AML-193 (cell line): ENCODE measurements at places on chromosomes 5 and 9.

- DNase-seq = no peak
Measured at GRCh38 chr5:173554989-173555705, 61.3 kb downstream of the BOD1 start.

DNA sequence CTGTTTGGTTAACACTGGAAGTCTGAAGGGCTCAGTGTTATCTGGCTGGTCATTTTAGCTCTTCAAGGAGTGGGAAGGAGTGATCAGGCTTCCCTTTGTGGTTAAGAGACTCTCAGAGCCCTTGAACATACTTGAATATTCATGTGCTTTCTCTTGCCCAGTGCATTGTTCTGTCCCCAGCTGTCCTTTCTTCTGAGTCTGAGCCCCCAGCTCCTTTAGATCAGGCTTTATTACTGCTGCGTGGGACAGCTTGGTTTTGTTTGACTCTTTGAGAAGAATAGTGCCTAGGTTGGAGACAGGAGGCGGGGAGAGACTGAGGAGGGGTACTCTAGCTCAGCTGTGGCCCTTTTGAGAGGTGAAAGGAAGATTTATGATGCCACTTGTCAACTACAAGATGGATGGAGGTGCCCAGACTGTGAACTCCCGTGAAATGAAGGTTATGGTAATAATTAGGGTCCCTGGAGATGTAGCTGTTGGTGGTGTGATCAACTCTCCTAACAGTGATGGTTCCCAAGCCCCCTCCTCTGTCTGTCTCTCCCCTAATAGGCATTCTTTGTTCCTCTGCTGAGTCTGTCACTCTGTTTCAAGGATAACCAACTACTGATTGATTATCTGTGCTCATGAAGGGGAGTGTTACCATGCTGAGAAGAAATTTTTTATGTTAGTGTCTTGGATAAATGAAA lies 83.1 kb upstream of the GLRA1 start:
- DNase-seq = no peak

DNA sequence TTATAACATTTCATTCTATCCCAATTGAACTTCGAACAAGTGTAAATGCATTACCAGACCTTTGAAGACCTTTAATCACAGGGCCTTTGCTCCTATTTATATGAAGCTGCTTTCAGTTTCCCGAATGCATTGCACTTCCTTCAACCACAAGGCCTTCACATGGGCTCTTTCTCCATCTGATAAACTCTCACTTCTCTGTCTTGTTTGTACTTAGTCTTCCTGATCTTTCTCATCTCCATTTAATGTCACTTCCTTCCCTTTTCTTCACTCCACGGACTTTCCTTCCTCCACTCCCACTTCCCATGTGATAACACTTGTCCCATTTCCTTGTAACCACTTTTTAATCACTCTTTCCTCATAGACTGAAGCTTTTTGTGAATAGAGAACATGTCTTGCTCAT lies 74.3 kb upstream of the TNC start:
- no peak for DNase-seq

DNA sequence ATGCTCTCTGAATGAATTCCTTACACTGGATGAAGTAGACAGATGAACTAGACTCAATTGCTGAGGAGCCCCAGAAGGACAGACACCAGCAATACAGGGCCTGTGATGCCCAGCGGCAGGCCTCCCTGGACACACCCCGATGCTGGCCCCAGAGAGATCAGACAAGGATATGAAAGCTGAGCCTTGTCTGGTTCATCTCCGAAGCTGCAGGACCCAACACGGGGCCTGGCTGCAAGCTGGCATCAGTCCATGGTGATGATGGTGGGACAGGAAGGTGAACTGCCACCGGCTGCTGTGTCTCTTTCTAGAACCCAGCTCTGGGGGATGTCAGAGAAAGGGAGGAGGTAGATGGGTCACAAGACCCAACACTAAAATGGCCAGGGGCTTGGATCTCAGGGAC lies 104.0 kb upstream of the LMX1B start:
- DNase-seq = no peak

DNA sequence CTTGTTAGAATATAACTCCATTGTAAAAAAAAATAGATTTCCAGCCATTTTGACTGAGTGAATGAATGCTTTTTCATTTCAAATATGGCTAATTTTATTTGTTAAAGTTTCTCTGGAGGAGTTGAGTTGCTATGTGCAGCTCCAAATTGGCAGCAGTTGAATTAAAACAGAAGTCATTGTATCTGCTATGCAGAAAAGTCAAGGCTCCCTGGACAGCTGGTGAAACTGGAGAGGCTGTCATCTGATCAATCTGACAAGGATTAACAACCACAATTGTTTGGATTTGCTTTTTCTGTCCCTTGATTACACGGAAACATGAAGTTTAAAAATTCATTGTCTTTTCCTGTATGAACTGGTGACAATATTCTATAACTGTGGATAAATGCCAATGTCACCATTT lies 713.9 kb downstream of the EFNA5 start:
- DNase-seq = no peak

DNA sequence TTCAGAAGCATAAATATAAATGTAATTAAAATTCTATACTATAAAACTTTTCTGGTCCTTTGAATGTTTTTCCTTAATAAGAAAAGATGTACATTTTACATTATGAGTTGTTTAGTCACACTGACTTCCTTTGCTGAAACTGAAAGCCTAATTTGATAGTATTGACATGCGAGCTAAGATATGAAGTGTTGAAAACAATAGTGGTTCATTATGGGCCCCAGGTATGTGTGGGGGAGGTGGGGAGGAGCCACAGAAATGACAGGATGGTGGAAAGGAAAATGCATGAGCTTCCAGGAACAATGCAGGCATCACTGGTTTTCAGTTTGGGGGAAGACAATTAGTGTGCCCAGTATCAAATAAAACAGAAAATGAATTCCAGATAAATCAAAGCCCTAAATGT lies 35.4 kb upstream of the RLN1 start:
- no peak for DNase-seq

DNA sequence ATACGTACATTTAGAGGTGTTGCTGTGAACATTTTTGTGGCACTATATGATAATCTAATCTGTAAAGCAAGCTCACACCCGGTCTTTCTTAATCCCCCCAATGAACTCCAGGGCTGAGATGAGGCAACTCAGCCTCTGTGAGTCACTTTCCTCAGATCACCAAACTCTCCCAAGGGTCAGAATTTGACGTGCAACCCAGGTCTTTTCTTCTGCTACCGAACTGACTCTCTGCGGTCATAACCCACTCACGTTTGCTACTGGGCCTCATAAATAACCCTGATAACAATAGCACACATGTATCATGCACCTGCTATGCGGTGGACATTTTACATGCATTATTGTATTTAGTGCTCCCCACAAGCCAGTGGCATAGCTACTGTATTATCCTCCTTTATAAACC lies 153.1 kb downstream of the DROSHA start:
- no peak for DNase-seq

DNA sequence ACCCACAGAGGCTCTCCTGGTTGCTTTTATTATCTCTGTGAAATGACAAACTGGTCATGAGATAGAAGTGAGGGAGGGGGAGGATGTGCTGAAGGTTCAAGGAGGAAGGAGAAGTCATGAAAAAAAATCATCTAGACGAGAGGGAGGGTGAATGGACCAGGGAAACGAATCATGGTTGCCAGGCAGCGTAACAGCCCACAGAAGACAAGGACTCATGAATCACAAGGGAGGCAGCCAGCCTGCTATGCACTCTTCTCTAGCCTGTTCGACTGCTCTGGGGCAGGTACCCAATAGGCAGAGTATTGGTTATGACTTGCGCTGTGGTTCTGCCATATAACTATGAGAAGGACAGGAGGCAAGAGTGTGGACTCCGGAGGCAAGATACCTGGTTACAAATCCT lies 475.2 kb downstream of the CDK5RAP2 start:
- DNase-seq = no peak

GRCh38 chr5:95631255-95631958 lies 11.5 kb downstream of the GPR150 start:
- no peak for DNase-seq

DNA sequence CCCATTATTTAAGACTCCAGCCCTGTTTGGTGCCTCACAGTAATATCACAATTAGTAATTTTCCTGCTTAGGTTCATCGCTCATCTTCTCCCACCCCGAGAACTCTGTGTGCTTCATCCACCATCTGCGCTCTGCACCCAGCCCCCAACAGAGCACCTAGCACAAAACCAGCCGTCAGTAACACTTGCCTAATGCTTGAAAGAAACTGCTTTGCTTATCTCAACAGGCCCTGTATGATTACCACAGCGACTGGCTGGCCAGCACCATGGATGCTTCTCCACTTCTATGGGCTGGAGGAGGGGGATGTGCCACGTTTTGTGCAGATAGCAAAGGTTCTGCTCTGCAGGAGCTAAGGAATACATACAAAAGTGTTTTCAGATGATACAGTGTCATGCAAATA lies 166.8 kb downstream of the SPOCK1 start:
- no peak for DNase-seq

DNA sequence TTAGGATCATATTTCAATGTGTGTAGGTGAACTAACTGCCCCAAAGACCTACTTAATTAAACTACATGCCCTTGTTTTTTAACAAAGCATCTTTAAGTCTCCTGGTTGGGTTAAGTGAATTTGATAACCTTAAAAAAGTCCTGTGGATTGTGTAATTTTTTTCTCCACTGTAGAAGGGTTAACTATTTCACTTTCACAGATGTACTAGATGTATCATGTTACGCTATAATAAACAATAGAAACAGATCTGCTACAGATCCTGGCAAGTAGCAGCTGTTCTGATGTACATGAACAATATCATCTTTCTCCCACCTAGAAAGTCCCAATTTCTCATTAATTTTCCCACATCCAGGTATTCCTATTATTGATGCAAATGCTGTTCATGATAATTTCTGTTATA lies 18.9 kb downstream of the KIF24 start:
- DNase-seq = no peak

GRCh38 chr5:181173420-181174342 lies 26.3 kb downstream of the OR2V2 start:
- no peak for DNase-seq

- no peak for DNase-seq
Measured at GRCh38 chr5:150613991-150614660, 26.3 kb upstream of the SYNPO start.
